ENCODE measurements at places on chromosomes 5 and 9. TPM values are rescaled to one million over a fixed set of nuclear protein-coding genes. Genes with fewer than 3 reads are reported as not detected.

Gene NAIP
- total RNA-seq = 2.0 TPM

Gene FBXL7
- 2.9 TPM for total RNA-seq

Gene PCDHA12
- total RNA-seq = 0.09 TPM

Gene OR13C8
- total RNA-seq = not detected

Gene FOXD4L4
- total RNA-seq = 0.14 TPM

Gene KCNT1
- not detected for total RNA-seq

Gene PCDHGA2
- 2.7 TPM for total RNA-seq

Gene TIMD4
- not detected for total RNA-seq

Gene PCDHB3
- 0.55 TPM for total RNA-seq

Gene PCDHGB6
- total RNA-seq = 3.1 TPM

Gene SLC6A7
- total RNA-seq = not detected

Gene COL27A1
- total RNA-seq = 7.1 TPM

Gene PCDHA13
- under 0.01 TPM for total RNA-seq

Gene CEL
- total RNA-seq = 0.18 TPM
